Naive thymus-derived CD8-positive, alpha-beta T cell (primary cell): ENCODE measurements at places on chromosomes 4 and X.

DNA sequence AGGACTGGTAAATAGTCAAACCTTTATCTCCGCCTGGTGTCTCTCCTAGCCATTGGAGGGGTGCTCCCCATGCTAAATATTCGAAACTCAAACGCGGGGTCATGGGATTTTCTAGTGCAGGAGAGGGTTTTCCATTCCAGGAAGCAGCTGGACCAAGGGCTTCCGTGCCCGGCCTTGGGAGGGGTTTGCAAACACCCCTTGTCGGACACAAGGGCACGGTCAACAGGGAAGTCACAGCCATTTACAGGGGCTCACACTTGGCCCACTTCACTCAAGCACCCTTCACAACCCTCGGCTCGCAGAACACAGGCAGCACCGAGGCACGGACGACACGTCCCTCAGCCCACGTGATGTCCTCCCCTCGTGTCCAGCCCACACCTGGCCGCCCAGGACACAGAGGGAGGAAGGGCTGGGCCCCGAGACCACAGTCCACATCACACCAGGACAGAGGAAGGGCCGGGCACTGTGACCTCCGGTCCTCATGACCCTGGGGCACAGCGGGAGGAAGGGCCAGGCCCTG, 10.3 kb upstream of the PLCXD1 start:
- H3K27me3 ChIP-seq = no peaks in the 10 kb centered on the region
- H3K4me3 ChIP-seq = no peak overlapping the region
- no peaks in the 10 kb centered on the region for H3K36me3 ChIP-seq
- DNase-seq = no peak
- H3K4me1 ChIP-seq = peaks cover 3% of the 10 kb centered on the region

DNA sequence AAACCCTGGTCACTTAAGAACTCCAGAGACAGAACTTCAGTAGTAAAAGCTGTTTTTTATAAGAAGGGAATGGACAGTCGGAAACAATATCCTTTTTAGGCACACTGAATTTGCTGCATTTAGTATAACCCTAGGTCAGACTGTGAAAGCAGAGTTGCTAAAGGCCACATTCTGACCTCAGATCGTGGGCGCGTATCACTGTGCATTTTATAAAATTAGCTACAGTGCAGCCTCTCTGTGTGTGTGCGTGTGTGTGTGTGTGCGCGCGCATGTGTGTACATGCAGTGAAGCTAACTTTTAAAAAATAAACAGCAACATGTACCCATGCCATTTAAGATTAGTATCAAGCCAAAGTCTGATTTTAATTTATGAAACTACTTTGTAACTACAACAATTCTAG, 8.0 kb downstream of the ZNF827 start:
- peaks cover 8% of the 10 kb centered on the region for H3K36me3 ChIP-seq
- H3K27me3 ChIP-seq = no peaks in the 10 kb centered on the region
- H3K4me3 ChIP-seq = no peak overlapping the region
- peak overlapping the region; percentile 38 for H3K27ac ChIP-seq
- no peak for DNase-seq

- H3K27ac ChIP-seq = no peak overlapping the region
- peaks cover 1% of the 10 kb centered on the region for H3K27me3 ChIP-seq
- H3K4me3 ChIP-seq = no peak overlapping the region
- H3K4me1 ChIP-seq = no peaks in the 10 kb centered on the region
Measured at GRCh38 chrX:129642641-129643040, 12.1 kb downstream of the APLN start.

- peaks cover 17% of the 10 kb centered on the region for H3K36me3 ChIP-seq
- H3K4me3 ChIP-seq = peak overlapping the region; percentile 93
- DNase-seq = no peak
- H3K27me3 ChIP-seq = no peaks in the 10 kb centered on the region
- H3K27ac ChIP-seq = peak overlapping the region; percentile 92
Measured at GRCh38 chr4:109701566-109702410, 1.5 kb downstream of the CASP6 start.

DNA sequence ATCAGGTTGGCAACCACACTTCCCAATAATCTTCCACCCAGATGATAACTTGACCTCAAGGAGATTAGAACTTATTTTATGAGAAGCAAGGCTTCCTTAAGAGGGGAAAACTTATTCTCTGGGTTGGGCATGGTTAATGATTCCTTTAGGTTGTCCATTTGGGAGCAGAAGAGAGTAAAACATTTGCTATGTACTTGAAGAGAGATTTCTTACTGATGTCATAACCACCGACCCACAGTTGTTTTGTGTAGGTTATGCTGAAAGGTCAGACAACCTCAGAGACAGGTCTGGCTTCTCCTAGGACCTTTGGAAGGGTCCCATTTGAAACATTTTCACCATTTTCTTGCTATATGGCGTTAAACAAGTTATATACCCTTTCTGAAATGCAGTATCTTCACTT, 56.1 kb downstream of the FAM114A1 start:
- H3K27me3 ChIP-seq = no peaks in the 10 kb centered on the region
- no peak for DNase-seq
- no peak overlapping the region for H3K4me3 ChIP-seq
- peaks cover 6% of the 10 kb centered on the region for H3K4me1 ChIP-seq
- H3K36me3 ChIP-seq = no peaks in the 10 kb centered on the region

DNA sequence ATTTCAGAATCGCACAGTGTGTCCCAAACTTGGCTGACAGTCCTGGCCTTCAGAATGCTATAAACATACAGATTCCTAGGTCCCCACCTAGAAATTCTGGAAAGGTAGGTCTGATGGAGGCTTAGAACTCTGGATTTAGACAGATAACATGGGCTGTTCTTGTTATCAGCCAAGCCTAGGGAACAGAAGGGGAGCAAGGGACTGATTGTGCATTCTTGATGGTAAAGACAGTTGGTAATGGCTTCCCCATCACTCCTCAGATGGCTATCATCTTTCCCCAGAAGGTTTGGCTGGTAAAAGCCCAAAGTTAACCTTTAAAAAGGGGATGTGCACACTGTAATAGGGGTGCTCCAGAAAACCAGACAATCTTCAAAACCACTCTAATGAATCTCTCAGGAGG, 35.7 kb downstream of the DIPK2B start:
- H3K27me3 ChIP-seq = no peaks in the 10 kb centered on the region
- H3K4me3 ChIP-seq = no peak overlapping the region
- H3K27ac ChIP-seq = no peak overlapping the region
- no peaks in the 10 kb centered on the region for H3K36me3 ChIP-seq

- H3K36me3 ChIP-seq = no peaks in the 10 kb centered on the region
- peaks cover 43% of the 10 kb centered on the region for H3K4me1 ChIP-seq
- no peak overlapping the region for H3K4me3 ChIP-seq
- H3K27ac ChIP-seq = no peak overlapping the region
- no peaks in the 10 kb centered on the region for H3K27me3 ChIP-seq
Measured at GRCh38 chr4:8195431-8195830, 3.7 kb upstream of the SH3TC1 start.

DNA sequence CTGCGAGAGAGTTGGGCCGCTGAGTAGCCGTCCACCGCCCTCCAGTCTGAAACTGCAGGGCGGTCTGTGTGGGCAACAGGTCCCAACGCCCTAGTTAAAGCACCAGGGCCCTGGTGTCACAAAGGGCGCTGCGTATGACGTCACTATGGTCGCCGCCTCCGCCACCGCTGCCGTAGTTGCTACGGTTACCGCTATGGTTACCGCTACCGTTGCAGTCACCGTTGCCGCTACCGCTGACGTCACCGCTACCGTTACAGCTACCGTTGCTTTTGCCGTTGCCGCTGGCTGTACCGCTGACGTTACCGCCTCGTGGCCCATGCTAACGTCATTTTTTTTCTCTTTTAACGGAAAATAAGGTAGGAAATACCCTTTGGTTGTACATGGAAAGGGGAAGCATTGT, at the start of gene PPP1R2C:
PPP1R2C (minus strand) TSS at position 68 of the 400 bp plus-strand sequence. CDS start 84 bp downstream, outside the sequence.
- no peak for DNase-seq
- peaks cover 9% of the 10 kb centered on the region for H3K4me1 ChIP-seq
- no peaks in the 10 kb centered on the region for H3K27me3 ChIP-seq
- H3K27ac ChIP-seq = no peak within 1 kb of the TSS
- peaks cover 11% of the 10 kb centered on the region for H3K36me3 ChIP-seq

DNA sequence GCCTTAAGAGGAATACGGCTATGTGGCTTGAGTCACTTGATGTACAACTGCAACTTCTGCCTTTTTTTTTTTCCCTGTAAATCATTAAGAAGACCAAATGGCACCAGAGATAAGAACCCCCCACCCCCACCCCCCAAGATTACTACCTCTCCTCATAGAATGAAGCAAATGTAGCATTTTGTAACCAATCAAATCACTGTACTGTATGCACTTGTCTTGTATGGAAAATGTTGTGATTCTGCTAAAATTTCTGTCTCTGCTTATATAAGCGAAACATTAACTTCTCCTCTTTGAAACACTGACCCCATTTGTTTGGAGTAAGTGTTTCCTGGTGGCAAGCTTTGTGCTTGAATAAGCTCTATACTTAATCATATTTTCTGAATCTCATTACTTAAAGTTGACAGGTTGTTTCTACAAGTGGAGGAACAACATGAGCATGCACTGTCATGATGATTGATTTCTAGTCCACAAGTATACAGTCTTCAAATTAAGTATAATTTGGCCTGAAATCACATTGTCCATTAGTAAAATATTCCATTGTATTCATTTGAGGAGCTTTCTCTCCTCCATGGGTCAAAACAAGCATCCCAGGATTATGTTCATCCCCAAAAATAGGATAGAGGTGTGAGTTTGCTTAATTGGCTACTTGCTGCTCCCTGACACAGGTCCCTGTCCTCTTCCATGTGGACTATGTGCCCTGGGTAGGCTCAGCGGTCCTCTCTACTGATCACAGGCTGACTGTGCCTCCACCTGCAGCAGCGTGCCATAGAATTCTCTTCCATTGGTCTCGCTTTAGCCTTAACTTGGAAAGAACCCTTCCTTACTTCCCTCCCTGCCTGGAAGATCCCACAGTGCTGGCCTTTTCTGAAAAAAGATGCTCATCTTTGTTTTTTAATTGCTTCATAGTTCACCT, 104.0 kb upstream of the BMP2K start:
- no peak overlapping the region for H3K4me3 ChIP-seq
- no peaks in the 10 kb centered on the region for H3K36me3 ChIP-seq
- no peak overlapping the region for H3K27ac ChIP-seq

- no peaks in the 10 kb centered on the region for H3K27me3 ChIP-seq
- H3K4me3 ChIP-seq = no peak overlapping the region
- H3K27ac ChIP-seq = no peak overlapping the region
- no peaks in the 10 kb centered on the region for H3K36me3 ChIP-seq
- H3K4me1 ChIP-seq = peaks cover 5% of the 10 kb centered on the region
Measured at GRCh38 chr4:60656171-60656570, 544.0 kb upstream of the ADGRL3 start.

DNA sequence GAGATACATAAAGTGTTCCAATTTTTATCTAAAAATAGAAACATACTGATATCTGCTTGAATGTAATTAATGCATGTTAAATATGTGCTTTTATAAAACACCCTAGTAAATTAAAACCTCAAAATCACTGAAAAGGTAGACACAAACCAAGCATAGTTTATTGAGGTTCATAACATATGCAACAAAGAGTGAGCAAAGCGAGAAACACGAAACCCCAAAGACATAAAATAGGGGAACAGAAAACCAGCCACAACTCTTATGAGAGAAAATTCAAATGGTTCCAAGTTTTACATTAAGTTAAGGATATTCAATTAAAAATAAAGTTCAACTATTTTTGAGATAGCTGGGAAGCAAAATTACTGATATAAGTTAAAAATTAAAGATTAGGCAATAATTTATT, 336.4 kb upstream of the AGA start:
- H3K36me3 ChIP-seq = no peaks in the 10 kb centered on the region
- no peak overlapping the region for H3K4me3 ChIP-seq
- DNase-seq = no peak

DNA sequence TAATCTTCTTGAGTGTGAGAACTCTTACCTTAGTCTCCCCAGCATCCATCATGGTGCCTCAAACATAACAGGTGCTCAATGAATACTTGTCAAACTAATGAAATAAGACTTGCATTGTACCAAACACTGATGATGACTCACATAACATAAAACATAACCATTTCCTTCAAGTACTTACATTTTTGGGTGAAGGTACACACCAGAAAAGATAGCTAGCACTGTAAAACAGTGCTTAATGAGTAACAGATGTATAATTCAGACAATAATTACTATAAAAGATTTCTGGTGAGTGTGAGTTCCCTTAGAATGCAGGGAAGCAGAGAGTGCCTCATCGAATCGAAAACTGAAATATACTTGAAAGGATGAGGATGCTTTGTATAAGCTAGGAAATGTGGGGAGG, 70.1 kb upstream of the HCCS start:
- H3K27me3 ChIP-seq = no peaks in the 10 kb centered on the region
- no peak overlapping the region for H3K27ac ChIP-seq
- no peaks in the 10 kb centered on the region for H3K4me1 ChIP-seq
- DNase-seq = no peak
